ENCODE measurements at places on chromosomes 5 and 9. TPM values are rescaled to one million over a fixed set of nuclear protein-coding genes. Genes with fewer than 3 reads are reported as not detected.

- DNase-seq, result peak; percentile 45
These were observed 206.4 kb downstream of the C9orf50 start for GRCh38 chr9:129414377-129414992.

GRCh38 chr9:137358126-137358525 lies 56.1 kb upstream of the NRARP start:
- no peak for DNase-seq

DNA sequence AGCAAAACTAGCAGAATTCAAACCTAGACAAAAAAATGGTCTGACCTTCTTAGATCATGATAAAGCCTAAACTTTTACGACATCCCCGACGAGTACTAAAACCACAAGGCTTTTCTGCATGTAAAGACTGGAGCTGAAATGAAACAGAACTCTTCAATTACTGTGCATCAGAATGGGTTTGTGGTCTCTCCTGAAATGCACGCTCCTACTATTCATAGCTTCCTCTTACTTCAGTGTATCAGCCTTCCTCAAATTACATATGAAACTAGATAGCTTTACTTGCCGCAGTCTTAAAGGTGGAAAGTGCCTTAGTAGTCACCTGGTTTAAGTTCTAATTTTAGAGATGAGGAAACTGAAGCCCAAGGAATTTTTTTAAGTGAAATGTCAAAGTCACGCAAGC lies 24.6 kb upstream of the MED10 start:
- DNase-seq, result no peak

DNA sequence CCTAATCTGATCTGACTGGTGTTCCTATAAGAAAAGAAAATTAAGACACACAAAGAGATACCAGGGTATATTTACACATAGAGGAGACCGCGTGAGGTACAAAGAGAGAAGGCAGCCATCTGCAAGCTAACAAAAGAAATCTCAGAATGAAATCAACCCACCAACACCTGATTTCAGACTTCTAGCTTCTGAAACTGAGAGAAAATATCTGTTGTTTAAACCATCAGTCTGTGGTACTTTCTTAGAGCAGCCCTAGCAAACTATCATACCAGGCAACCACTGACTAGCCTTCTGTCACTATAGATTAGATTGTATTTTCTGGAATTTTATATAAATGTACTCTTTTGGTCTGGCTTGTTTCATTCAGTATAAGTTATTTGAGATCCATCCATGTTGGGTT lies 779.3 kb upstream of the ACO1 start:
- DNase-seq, result no peak

EPB41L4A gene
- 21.5 TPM for total RNA-seq

DNA sequence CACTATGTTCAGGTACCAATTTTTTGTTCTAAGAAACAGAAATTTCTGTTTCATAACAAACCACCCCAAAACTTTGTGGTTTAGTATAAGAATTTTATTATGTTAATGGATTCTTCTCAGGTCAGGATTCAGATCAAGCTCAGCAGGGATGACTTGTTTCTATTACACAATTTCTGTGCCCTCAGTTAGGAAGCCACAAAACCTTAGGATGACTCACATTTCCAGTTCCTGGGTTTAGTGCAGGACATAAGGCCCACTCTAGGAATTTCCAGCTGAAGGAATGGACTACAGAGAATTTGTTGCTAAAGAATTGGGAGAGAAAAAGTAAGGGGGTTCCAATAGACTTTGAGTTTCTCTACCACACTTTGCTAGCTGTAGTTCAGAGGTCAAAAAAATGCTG lies 629.3 kb downstream of the ANXA1 start:
- no peak for DNase-seq

- no peak for DNase-seq
These were observed 620.7 kb upstream of the ARRDC3 start for GRCh38 chr5:92003806-92004205.

SPATA31E1 gene
- not detected for total RNA-seq

ROR2 gene
- total RNA-seq, result 0.37 TPM

- no peak for DNase-seq
These were observed 408.6 kb downstream of the BNC2 start for GRCh38 chr9:16461851-16462250.

GRCh38 chr5:38079620-38080402 lies 178.5 kb upstream of the EGFLAM start:
- DNase-seq, result no peak

PCDHGA8 gene
- total RNA-seq, result 8.1 TPM

GRCh38 chr9:34256987-34257585 lies 72.0 kb downstream of the KIF24 start:
- no peak for DNase-seq

- DNase-seq, result no peak
These were observed 131.5 kb downstream of the ZSWIM6 start for GRCh38 chr5:61463596-61463995.

DNA sequence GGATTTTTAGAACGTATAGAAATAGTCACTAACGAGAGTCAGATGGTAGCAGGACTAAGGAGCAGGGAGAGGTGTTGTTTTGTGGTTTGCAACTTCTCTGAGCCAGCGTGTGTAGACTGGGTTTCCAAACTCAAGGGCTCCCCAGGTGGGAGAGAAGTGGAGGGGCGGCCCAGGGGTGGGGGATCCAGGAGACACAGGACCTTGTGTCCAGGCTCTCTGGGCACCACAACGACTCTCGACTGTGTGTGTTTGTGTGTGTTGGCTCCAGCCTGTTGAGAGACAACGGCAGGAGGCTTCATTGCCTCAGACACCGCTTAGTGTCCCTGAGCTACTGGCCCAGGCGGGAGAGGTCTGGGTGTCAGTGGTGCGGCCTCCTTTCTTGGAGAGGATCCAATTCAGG lies 934 bp upstream of the FCN1 start:
- DNase-seq, result no peak

ANKRD34B gene
- total RNA-seq, result not detected

DNA sequence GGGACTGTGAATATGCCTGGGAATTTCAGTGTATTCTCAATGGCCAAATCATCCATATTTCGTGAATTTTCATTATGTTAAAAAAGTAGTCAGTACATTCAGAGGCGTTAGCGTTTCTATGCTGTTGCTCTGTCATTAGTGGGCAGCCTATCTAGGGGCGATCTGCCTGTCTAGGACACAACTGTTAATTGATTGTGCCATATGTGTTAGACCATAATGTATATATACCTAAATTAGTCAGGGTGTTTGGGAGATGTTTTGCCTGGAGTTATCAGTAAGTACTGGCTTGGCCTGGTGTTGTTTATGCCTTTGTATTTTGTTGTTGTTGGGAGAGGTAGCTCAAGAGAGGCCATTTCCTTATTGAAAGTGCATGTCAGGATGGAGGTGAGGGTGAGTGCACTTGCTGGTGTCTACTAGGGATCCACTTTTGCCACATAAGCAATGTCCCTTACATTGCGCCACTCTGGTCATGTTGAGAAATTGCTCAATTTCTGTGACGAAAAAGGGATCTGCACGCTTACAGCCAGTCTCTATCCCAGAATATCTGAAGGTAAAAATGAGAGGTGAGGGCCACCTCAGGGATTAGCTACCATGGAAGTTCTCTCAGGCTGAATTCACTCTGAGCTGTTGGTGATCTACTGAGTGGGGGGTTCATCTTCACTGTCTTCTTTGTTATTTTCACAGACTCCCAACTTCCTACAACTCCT lies 123.3 kb downstream of the ST8SIA4 start:
- DNase-seq, result no peak

DNA sequence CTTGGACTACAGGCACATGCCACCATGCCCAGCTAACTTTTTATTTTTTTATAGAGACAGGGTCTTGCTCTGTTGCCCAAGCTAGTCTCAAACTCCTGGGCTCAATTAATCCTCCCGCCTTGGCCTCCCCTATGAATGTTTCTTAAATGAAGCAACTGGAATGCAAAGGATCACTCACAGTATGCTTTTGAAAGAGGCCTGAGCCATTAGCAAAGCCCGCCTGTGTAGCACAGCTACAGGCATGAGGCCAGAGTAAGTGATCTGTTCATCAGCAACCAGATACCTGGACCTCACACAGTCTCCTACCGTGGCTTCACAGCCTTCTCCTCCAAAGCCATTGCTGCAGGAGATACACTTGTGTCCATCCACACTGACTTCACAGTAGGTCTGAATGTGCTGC lies 16.9 kb upstream of the RNF183 start:
- DNase-seq, result no peak

DNA sequence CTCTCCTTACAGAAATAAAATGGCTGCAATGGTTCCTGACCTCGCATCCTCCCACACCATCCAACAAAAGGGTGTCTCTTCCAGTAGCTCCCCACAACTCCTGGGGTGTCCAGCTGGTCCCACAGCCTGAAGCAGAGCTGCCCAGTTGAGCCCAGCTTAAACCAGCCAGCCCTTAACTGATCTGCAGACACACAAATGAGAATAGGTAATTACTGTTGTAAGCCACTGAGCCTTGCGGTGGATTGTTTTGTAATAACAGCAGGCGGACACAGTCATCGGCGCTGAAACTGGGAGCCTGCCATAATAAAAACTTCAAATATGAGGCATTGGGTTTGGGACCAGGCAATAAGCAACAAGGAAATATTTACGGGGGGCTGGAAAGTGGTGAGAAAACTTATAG lies 10.4 kb upstream of the ZBTB43 start:
- DNase-seq, result no peak

HTR1A gene
- total RNA-seq, result not detected

DNA sequence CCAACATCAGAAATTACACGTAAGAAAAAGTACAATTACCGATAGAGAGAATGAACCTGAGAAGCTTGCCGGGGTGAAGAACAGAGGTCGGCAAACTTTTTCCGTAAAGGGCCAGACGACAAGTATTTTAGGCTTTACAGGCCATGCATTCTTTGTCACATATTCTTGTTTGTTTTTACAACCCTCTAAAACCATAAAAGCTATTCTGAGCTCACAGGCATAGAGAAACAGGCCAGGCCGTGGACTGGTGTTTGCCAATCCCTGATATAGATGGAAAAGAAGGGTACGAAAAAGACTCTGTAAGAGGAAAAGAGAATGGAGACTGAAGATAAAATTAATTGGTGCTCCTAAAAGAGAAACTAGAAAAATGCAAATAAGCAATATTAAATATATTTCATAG lies 15.4 kb downstream of the SFXN1 start:
- no peak for DNase-seq

- peak; percentile 92 for DNase-seq
These were observed 10.8 kb downstream of the REEP2 start for GRCh38 chr5:138449501-138450239.

DNA sequence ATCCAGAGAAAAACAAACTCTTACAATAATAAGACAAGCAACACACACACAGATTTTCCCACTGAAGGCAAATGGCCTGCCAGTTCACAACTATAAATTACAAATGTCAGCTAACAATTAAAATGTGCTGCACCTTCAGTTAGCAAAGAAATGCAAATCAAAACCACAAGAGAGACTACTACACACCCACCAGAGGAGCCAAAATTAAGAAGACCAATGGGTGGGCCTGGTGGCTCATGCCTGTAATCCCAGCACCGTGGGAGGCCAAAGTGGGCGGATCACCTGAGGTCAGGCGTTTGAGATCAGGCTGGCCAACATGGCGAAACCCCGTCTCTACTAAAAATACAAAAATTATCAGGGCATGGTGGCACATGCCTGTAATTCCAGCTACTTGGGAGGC lies 15.1 kb upstream of the IPPK start:
- no peak for DNase-seq

- DNase-seq, result no peak
These were observed 46.7 kb downstream of the SHB start for GRCh38 chr9:38022203-38022895.

DNA sequence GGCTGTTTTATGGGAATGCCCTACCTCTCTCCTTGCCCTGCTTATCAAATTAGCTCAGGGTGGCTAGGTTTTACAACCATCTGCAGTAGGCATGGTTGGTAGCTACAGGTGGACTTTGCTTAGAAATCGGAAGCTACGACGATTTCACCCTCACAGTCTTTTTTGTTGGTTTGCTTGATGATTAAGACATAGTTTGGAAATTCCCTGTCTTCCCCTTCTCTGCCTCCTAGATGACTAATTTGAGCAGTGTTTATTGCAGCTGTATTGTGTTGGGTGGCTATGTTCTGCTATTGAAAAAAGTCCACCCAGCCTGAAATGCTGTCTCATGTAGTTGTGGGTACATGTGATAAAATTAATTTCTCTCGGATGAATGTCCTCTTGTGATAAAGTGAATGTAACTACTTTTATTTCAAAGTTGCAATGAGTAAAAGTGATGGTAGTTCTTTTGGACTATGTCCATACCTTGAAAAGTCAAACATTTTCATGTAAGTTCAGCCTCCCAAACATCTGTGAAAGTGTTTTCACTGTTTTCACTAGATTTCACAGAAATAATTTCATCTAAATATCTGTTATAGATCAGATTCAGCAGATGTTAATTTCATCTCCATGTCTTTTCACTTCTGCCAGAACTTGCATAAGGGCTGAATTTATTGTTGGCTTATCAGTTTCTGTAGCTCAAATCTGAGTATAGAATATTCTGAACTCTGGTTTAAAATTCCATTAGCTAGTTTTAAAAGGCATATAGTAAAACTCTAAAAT lies 37.3 kb upstream of the FYB1 start:
- no peak for DNase-seq

- DNase-seq, result no peak
These were observed 4.9 kb upstream of the NR5A1 start for GRCh38 chr9:124511891-124512805.

DNA sequence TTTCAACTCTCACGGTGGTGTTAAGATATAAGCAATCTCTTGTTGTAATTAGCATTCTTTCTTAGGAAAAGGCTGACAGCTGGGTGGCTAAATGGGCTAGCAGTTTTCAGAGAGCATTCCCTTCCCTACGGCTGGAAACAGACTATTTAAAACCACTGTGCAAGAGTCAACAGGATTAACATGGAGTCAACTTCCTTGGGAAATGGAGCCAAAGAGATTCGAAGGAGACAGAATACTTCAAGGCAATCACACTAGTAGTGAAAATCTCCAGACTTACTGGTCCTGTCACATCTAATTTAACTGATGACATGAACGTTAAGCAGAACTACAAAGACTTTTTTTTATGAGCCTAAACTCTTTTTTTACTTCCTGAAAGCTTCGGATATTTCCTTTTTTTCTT lies 453.3 kb upstream of the ITGA1 start:
- DNase-seq, result no peak

- no peak for DNase-seq
These were observed 307.3 kb downstream of the PIK3R1 start for GRCh38 chr5:68522863-68523262.

GRCh38 chr9:128370367-128370751 lies 815 bp upstream of the URM1 start:
- DNase-seq, result no peak

FOXD4L6 gene
- total RNA-seq, result not detected

- peak; percentile 51 for DNase-seq
These were observed 11.6 kb upstream of the RNU6ATAC start for GRCh38 chr9:134175808-134176598.

DNA sequence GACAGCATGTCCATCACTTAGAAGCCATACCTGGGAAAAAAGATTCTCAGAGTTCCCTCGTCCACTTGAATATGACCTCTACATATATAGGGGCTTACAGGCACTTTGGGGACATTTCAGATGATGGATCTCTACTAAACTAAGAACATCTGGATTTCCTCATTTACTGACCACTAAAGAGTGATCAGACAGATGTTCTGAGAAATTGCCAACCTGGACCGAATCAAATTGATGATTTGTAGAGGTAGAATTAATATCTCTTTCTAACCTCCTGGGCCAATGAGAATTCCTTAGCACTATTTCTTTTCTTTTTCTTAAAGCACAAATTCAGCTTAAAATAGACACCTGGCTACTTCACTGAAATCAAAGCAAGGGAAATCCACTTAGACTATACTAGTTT lies 422.7 kb downstream of the MTRR start:
- DNase-seq, result no peak

All from heart left ventricle (tissue), 16 donors.